ENCODE measurements at places on chromosomes 16 and 17. TPM values are rescaled to one million over a fixed set of nuclear protein-coding genes. Genes with fewer than 3 reads are reported as not detected.

The HS3ST2 gene
- total RNA-seq: 3.1 TPM

The PKMYT1 gene
- 120 TPM for total RNA-seq

The DRC3 gene
- total RNA-seq: 0.31 TPM

The ADGRG1 gene
- 0.57 TPM for total RNA-seq

The CACNG5 gene
- 1.2 TPM for total RNA-seq

Data from H9 (cell line).